ENCODE measurements at places on chromosomes 16 and 17.

- no peak for DNase-seq
Observed at GRCh38 chr16:27826081-27826892, 237.2 kb downstream of the GSG1L start.

GRCh38 chr17:79859676-79860615, 20.7 kb upstream of the CBX4 start:
- DNase-seq = no peak

DNA sequence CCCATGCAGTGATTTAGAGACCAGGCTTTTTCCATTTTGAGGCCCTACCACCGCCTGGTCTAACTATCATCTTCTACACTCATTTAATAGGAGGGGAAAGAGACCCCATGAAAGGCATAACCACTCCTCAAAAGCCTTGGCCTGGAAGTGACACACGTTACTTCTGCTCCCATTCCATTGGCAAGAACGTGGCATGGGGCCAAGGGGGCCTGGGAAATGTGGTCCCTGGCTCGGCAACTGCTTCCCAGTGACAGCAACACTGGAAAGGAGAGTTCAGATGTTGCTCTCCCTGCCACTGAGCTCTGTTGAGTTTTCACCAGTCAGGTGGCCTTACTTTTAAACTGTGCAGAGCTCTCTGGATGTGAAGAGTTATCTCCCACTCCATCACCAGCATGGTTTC, 45.2 kb upstream of the MAP3K14 start:
- no peak for DNase-seq

- no peak for DNase-seq
Observed at GRCh38 chr17:79824234-79824633, 15.0 kb downstream of the CBX4 start.
